ENCODE measurements at places on chromosomes 2 and 18.

DNA sequence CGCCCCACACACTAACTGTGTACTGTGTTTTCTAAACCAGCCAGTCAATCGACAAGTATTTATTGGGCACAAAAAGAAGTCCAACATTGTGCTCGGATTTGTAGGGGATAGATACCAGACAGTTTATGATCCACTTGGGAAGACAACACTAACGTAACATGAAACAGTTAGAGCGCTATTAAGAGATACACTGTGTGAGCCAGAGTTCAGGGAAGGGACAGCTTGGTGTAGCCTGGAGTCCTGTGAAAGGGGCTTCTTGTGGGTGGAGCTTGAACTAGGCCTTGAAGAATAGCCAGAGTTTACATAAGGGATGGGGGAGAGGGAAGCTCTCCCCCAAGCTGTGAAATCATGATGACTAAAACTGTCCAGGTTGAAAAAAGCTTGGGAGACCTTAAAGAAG, 176.4 kb upstream of the TCF4 start:
- no peak for DNase-seq

GRCh38 chr2:96853321-96853720, 4.5 kb downstream of the ANKRD39 start:
- DNase-seq, result no peak

- DNase-seq, result no peak
Observed at GRCh38 chr2:161068670-161069069, 91.6 kb upstream of the TANK start.

DNA sequence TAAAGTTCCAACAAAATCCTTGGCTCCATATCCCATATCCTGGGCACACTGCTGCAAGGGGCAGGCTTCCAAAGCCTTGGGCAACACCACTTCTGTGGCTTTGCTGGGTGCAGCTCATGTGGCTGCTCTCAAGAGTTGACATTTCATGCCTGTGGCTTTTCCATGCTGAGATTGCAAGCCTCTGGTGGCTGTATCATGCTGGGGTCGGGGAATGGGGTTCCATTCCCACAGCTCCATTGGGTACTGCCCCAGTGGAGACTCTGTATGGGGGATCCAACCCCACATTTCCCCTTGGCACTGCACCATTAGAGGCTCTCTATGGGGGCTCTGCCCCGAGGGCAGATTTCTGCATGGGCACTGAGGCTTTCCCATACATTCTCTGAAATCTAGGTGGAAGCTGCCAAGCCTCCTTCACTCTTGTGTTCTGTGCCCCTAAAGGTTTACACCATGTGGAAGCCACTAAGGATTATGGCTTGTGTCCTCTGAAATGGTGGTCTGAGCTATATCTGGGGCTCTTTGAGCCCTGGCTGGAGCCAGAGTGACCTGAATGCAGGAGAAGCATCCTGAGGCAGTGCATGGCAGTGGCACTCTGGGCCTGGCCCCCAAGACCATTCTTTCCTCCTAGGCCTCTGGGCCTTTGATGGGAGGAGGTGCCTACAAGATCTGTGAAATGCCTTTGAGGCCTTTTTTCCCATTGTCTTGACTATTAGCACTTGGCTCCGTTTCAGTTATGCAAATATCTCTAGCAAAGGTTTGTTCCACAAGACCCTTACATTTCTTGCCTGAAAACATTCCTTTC, 107.9 kb downstream of the PTGR3 start:
- no peak for DNase-seq

GRCh38 chr2:174280596-174280995, 32.3 kb upstream of the OLA1 start:
- DNase-seq, result no peak

- no peak for DNase-seq
Observed at GRCh38 chr2:27308359-27308881, at the start of gene UCN. UCN (minus strand) TSS chr2:27308445; CDS start chr2:27307895, 550 bp downstream.

DNA sequence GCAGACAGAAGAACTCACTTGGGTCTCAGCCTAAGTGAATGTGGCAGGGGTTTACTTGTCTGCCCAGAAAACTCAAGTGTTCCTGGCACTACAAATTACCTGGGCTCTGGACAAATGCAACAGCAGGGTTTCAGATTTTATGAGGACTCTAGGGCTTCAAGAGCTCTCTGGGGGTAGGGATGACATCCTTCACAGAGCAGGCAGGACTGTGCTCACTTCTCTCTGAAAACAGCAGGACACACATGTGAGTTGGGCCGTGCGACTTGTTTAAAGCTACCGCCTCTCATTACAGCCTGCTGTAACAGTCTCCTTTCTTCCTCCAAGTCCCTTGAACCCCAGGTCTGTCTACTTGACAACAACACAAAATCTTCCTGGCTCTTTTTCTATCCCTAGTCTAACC, 212.6 kb downstream of the EN1 start:
- DNase-seq, result no peak

DNA sequence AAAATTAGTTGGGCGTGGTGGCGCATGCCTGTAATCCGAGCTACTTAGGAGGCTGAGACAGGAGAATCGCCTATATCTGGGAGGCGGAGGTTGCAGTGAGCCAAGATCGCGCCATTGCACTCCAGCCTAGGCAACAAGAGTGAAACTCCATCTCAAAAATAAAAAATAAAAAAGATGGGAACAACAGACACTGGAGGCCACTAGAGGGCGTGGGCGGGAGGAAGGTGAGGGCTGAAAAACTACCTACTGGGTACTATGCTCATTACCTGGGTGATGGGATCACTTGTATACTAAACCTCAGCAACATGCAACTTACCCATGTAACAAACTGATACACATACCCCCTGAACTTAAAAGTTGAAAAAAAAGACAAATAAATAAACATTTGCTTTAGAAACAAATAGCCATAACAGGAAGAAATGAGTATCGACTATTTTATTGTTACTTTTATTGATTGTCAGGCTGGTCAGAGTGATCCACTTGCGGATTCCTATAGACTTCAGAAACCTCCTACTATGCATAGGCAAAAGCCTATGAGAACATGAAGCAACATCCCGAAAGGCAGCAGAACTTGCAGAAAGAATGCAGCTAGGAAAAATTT, 61.0 kb downstream of the TMEM163 start:
- no peak for DNase-seq

- no peak for DNase-seq
Observed at GRCh38 chr2:135798275-135798705, 38.7 kb downstream of the LCT start.

- DNase-seq, result no peak
Observed at GRCh38 chr2:21155365-21156136, 31.8 kb downstream of the TDRD15 start.

GRCh38 chr2:16034151-16034974, 94.0 kb downstream of the MYCN start:
- DNase-seq, result no peak

- DNase-seq, result no peak
Observed at GRCh38 chr18:35134791-35135531, 93.7 kb downstream of the MAPRE2 start.

DNA sequence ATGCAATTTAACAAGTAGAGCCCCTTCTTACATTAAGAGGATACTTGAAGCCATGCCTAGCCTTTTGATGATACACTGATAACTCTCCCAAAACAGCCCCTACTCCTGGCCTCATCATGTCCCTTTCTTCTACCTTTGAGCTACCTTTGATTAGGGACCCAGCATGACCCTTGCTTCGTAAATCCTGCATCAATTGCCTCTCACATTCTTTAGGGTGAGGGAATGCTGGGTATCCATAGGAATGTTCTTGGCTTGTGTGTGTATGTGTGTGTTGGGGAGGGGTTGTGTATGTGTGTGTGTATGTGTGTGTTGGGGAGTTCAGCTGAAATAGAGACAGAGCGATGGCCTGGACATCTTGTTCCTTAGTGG, 5.3 kb upstream of the KRCC1 start:
- no peak for DNase-seq

GRCh38 chr2:2993172-2993692, 384.4 kb downstream of the EIPR1 start:
- no peak for DNase-seq

GRCh38 chr2:26738481-26738880, 25.6 kb upstream of the SLC35F6 start:
- no peak for DNase-seq

- no peak for DNase-seq
Observed at GRCh38 chr18:56458770-56459712, 179.4 kb downstream of the TXNL1 start.

DNA sequence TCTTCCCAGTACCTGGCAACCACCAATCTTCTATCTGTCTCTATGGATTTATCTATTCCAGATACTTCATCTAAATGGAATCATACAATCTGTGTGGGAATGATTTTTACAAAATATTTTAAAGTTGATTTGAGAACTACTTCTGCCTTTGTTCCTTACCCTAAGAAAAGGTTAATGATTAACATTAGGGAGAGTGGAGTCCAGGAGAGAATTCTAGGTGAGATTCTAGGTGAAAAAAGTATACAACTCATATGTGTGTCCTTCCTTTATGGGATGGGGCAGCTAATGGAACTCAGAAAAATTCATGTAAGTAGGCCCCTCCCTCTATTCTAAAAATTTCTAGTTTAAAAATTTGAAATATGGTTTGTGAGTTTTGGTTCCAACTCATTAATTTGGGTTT, 35.9 kb upstream of the WDSUB1 start:
- no peak for DNase-seq

GRCh38 chr18:56775701-56776100, 124.5 kb downstream of the WDR7 start:
- DNase-seq, result no peak

DNA sequence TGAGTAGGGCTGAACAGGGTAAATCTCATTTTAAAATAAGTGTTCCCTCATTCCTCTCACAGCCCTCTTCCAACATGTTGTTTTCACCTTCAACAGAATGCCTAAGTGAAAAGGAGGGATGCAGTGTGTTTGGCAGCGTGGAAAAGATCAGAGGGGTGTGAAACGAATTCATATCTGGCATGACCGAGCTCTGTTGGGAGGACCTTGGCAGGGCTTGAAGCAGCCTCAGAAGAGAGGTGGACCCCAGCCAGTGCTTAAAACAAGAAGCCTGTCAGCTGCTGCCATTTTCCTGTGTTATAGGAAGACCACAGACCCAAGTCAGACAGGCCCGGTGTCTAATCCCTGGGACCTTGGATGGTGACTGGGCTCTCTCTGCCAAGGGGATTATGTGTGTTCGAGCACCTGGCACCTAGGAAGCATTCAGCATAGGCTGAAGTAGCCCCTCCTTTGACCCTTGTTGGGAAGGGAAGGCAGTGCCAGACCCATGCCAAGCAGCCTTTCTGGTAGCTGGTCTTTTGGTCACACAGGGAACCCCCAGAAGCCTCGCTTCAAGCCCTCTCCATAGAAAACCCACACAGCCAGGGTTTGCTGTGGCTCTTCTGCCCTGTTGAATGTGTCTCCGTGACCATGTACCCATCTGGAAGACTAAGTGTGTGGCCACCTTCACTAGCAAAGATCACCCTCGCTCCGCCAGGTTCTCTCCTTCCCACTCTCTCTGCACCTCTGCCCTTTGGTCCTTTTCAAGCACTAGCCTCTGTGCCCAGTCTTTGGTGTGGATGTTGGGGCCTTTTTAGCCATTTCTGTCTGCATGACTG, 87.5 kb upstream of the ST3GAL5 start:
- no peak for DNase-seq

DNA sequence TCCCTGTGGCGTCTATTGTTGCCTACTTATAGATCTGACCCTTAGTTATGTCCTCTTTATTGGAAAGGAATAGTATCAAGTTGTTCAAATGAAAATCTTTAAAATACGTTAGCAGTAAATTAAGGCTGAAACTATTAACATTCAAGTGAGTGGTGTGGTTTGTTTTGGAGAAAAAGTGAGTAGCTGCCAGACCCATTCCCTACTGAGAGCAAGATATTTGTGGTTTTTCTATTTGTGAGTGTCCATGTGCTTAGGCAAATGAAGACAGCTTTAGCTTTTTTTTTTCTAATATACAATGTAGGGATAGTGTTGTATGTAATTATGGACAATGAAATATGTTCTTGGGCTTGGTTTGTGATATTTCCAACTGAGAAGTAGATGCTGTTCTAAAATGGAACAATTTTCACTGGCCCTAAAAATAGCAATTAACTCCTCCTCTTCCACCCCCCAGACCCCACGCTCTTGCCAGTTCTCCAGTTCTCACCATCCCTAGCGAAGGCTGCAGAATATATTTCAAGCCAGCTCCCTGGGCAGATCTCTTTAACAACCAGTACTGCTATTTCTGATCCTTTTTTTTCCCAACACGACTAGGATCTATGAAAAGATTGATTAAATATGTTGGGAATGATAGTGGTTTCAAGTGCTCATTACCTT, 83.1 kb downstream of the CCDC85A start:
- DNase-seq, result no peak

- DNase-seq, result no peak
Observed at GRCh38 chr2:41965909-41966295, 81.9 kb upstream of the PKDCC start.

GRCh38 chr2:28166956-28167355, 225.7 kb upstream of the FOSL2 start:
- no peak for DNase-seq

Measured in thoracic aorta (tissue), 2 donors.